ENCODE measurements at places on chromosomes 7 and 10.
A peak's percentile ranks its signal among the peaks of the same experiment; 100 is the strongest.

DNA sequence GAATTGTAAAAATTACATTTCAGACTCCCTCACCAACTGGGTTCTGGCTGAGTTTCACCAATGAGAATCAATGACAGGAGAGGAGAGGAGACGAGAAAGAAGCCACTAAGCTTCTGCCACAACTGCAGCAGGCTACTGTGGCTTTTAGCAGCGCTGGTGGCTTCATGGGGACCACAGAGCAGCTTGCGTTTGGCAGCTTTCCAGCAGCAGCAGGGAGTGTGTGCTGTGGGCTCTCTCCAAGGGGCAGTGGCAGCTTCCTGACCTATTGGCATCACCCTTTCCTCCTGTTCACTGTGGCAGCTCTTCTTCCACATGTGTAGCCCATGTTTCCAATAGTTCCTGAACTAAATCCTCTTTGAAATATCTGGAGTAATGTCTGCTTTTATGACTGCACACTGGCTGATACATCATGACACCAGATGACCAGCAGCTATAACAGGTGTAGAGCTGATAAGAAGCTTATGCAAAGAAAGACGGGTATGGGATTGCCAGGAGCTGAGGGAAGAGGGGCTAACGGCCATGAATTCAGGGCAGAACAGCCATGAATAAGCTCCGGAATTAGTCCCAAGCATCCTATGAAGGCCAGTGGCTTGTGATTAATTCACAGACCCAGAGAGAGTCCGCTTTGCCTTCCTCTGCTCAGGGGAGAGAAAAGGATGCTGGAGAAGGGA is 46.8 kb downstream of the KCNH2 start:
- DNase-seq, result no peak

DNA sequence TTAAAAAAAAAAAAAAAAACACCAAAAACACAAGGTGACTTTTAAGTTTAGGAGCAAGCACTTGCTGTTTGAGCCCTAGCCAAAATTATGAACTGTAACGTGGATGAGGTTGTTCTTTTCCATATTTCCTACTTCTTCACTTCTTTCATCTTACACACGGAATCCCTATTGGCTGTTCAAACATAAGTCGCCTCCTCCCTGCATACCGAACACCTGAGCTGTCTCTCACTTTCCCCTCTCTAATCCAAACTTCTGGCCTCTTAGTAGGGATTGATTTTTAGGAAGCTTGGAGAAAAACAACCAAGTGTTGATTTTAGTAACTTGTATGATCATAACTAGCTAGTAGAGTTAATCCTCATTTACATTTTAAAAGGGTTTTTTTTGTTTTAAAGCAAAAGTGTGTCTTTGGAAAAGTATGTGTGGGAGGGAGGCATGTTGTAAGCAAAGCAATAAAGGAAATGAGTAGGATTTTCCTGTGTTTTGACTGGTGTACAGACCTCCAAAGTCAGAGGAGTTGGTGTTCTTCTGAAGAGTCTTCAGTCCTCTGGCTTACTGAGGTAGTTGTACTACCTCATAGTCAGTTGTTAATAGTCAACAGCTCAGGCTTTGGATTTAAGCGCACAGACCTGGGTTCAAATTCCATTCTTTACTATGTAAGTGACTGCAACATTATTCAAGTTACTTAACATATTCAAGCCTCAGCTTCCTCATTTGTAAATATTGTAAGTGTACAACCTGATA is 39.3 kb downstream of the RABGEF1 start:
- no peak for DNase-seq

DNA sequence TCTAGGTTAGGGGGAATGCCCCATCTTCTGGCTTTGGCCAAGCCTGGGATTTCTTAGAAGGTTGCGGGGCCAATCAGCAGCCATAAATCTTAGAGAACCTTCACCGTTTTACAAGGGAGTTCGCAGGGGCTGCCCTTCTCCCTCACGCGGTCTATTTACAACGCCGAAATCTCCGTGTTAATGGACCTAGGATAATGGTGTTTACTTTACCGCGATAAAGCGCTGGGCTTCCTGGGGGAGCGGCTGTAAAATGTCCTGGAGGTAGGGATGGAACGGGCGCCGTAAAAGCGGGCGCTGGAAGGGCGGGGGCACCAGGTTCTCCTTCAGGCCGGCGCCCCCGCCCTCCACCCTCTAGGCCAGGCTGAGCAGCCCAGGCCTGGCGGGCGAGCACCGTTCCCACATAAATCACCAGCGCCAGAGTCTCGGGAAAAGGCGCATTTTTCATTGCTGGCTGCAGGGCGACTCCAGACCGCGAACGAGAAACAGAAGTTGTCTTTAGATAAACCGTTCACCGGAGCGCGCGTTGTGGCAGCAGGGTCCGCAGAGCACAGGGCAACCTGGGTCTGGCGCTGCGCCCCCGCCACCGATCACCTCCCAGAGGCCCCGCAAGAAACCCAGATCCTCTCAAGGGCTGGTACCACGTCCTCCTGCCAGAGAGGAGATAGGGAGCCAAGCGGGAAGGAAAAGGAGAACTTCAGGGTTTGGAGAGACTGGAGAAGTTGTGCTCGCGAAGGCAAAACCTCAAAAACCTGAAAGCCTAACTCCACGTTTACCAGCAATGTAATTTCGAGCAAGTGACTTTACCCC is 12.5 kb upstream of the NKX2-3 start:
- DNase-seq, result no peak

DNA sequence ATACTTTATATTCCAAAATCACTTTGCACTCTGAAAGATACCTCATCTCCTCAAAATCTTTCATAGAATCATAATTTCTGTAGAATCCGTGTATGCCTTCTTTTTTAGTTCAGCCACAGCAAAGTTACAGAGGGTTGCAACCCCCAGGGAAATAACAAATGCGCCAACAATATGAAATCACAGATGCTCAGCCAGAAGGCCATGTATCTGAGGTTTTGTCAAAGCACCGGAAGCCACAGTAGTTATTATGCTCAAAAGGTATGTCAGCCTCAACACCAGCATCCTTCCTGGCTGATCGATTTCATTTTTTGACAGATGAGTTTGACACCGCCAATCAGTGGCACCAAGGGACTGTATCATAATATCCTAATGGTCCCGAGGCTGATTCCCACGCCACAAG is 204.1 kb downstream of the KCNMA1 start:
- no peak for DNase-seq

DNA sequence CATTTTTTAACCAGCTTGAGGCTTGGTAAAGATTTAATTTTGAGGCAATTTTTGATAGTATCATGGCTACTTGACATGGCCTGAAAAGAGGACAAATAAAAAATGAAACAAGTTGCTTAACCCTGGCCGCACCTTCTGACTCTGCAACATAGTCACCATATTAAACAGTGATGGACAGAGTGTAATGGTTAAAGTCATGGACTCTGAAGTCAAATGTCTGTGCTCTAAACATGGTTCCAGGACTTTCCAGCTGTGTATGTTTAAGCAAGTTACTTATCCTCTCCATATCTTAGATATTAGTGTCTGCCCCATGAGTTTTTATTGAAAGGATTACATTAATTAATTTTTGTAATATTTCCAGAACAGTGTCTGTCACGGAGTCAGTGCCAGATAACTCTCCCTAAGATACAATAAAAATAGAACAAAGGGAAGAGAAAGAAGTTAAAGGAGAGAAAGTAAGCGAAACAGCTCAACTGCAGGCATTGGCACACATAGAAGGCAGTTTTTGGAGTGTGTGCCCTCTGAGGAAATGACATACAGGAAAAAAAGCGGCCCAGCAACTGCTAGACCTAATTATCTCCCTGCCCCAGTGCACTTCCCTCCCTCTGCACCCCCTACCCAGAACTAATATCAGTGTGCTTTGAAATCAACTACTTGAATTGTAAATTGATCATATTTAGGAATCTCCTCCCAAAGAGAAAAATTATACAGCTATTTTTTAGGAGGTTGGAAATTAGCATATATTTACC is 65.3 kb downstream of the MACC1 start:
- no peak for DNase-seq

GRCh38 chr10:119441151-119441821 is 101.2 kb downstream of the RGS10 start:
- peak; percentile 83 for DNase-seq

GRCh38 chr10:1212571-1213141 is 156.5 kb downstream of the WDR37 start:
- DNase-seq, result no peak

- no peak for DNase-seq
Observed at GRCh38 chr10:83934062-83934461, 205.2 kb upstream of the GHITM start.

DNA sequence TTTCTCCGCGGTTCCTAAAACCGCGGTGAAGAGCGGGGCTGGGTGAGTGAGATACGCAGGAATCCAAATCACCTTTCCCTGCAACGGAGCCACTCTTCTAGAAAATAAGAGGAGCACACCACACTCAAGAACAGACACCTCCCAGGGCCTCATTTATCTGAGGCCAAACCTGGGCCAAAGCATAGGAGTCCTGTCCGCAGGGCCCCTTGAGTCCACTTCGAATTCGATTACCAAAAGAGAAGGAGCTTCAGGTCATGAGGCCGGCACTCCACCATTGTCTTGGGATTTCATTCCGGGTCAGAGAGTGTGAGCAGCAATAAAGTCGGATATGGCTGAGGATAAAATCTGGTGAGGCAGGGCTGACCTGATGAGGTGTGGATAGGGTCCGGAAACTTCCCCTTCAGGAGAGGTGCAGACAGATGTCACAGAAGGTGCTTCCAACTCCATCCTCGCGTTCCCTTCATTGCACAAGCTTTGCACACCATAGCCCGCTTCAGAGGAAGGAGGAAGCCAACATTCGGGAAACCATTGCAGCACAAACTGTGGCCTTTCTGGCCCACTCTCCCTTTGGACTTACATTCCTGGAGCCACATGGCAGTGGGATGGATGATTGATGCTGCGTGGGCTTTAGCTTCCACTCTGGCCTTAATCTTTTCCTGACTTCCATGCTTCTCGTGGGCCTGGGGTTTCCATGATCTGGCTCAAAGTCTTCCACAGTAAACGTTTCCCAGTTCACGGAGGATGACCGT is 27.2 kb upstream of the ZNF273 start:
- DNase-seq, result no peak

GRCh38 chr7:87231258-87231657 is 11.7 kb upstream of the TMEM243 start:
- no peak for DNase-seq

DNA sequence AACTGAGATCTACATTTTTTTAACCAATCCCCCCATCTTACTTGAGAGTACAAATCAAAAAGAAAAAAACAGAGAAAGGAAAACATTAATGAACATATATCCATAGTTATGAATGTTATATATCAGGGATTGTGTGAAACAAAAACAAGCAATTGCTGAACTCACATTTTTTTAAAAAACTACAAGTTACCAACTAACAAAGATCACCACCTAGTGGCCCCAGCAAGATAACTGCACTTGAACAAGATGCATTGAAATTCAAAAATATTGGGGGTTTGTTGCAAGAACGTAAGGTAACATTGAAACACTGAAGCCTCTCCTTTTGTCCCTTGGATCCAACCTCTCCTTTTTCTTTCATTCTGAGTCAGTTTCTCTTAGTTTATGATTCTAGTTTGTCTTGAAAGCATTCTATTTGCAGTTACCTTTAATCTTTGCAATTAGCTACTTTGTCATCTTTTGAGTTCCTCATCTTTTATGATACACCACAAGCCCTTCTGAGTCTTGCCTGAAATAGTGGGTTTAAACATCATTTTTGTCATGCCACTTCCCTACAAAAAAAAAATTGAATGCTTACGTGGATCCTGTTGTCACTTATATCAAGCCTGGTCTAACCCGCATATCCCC is 87.3 kb upstream of the TES start:
- peak; percentile 32 for DNase-seq

- DNase-seq, result no peak
Observed at GRCh38 chr7:38893061-38893460, 15.9 kb downstream of the VPS41 start.

- no peak for DNase-seq
Observed at GRCh38 chr10:105192861-105193260, 551.8 kb downstream of the SORCS3 start.

DNA sequence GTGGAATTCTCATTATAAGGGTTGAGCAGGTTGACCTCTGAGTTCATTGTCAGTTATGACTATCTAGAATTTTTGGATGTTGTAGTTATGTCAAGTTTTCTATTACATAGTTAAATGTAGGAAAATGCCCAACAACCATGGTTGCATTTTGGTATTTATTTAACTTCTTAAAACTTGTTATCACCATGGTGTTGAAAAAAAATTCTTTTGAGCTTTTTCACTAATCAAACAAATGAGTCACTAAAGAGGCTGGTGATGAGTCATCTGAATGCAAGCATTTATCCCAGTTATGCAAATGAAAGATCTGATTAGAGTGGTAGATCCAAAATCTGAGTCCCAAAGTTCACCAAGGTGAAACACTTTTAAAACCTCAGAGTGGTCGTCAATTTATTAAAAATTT is 624.7 kb upstream of the IGFBP3 start:
- no peak for DNase-seq

GRCh38 chr10:109784236-109784635 is 139.1 kb downstream of the XPNPEP1 start:
- DNase-seq, result no peak

DNA sequence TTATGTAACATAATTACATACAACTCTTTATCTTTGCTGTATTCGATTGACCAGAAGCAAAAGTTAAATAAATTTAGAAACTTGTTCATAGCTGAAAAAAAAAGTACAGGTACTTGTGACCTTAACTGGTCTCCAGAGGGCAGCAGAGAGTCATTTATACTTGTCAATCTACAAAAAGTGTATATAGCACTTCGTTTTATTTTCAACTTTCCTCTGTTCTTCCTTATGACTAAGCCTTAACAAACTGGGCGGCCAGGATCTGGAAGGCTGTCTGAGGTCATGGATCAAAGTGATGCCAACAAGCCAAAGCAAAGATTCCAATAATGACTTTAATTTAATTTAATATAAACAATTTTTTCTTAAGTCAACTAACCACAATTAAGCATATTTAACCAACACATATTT is 29.8 kb downstream of the C10orf67 start:
- peak; percentile 59 for DNase-seq

DNA sequence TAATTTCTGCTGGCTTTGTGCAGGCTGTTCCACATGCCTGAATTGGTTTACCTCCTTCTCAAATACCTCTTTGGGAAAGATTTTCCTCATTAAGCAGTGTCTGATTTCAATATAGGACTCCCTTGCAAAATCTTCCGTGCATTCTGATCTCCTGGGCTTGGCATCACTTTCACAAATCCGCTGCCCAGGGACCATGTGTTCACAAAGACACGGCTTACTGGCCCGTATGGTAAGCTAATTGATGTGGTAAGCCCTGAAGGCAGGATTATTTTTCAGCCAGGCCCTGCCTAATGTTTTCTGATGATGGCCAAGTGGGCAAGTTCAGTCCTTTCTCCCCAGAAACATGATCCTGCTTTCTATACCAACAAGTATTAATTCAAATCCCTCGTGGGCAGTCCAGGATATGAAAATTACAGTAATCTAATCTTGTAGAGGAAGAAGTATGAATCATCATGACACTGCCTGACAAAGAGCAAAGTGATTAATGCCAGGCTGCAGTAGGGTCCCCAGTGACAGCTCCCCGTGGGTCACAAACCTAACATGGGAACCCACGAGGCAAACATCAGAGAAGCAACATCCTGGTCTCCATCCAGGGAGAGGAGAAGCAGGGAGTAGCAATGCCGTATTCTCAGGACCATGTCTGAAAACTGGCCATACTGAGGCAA is 11.6 kb upstream of the SVIL start:
- peak; percentile 78 for DNase-seq
